ENCODE measurements at places on chromosomes 7 and 10. TPM values are rescaled to one million over a fixed set of nuclear protein-coding genes. Genes with fewer than 3 reads are reported as not detected.

The SOSTDC1 gene
- not detected for total RNA-seq

The CLDN4 gene
- 0.86 TPM for total RNA-seq

The NEUROG3 gene
- total RNA-seq: not detected

The MMD2 gene
- total RNA-seq: not detected

The PDE1C gene
- total RNA-seq: 4.7 TPM

The CALHM1 gene
- total RNA-seq: not detected

The PDIA4 gene
- total RNA-seq: 233 TPM

The CTAGE4 gene
- total RNA-seq: 0.43 TPM

The HOXA9 gene
- 17.1 TPM for total RNA-seq

The MCM10 gene
- 8.1 TPM for total RNA-seq

The SLC16A9 gene
- under 0.01 TPM for total RNA-seq

The IDI2 gene
- not detected for total RNA-seq

The NKX1-2 gene
- not detected for total RNA-seq

The NAT16 gene
- not detected for total RNA-seq

The TUBB8 gene
- total RNA-seq: not detected

Data from fibroblast of villous mesenchyme (primary cell).